NCI-H1048 (cell line): ENCODE measurements at places on chromosomes 16 and 17.

DNA sequence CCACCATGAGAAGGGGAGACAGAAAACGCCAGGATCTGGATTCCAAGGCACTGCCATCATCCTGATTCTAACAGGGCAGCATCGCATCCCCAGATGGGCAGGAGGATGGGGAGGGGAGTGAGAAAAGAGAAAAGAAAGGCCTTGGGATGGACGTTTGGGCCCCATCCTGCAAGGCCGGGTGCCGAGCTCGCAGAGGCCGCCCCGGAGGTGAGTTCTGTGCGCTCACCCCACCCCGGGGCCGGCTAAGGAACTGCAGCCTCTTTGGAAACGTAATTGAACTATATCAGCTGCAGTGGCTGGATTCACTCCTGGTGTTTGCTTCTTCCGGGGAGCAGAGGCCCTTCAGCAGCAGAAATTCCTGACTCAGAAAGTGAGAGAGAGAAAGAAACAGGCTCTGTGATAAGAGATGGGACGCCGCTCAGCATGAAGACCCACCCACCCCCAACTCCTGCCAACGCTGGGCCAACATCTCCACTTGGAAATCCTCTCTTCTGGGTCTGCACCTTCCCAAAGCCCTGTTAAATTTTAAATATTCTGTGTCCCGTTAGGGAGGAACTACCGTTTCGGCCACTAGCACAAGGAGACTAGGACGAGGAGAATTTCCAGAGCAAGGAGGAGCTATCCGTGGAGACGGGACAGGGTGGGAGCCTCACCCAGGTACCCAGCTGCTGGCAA, 8.5 kb upstream of the SSTR2 start:
- DNase-seq, result no peak

DNA sequence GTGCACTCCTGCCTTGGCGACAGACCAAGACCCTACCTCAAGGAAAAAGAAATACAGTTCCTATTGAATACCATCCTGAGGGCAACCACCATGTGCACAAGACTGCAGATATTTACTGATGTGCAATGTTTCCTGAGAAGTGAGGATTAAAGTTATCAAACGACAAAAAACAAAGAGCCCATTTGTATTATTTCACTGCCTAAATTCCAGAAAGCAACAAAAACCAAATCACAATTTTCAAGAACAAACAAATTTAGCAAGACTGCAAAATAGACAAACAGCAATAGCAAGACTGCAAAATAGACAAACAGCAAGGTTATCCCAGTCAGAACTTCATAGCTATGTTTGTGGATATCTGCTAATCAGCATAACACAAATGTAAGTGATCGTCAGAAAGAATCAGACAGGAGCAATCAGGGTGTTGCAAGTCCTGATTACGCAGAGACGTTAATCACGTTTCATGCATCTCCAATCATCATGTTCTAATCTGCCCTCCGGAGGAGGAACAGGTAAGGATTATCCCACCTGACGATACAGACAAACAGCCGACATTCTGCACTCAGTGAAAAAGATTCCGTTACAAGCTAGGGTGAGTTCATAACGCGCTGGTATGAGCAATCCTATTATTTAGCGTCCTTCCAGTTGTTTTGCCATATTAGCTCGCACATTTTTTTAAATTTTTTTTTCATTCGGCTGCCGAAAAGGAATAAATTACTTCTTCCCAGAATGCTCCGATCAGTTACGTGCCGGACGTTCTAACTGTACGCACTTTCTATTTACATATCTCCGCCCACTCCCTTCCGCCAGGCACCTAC, 2.9 kb downstream of the TMEM107 start:
- peak; percentile 87 for DNase-seq

DNA sequence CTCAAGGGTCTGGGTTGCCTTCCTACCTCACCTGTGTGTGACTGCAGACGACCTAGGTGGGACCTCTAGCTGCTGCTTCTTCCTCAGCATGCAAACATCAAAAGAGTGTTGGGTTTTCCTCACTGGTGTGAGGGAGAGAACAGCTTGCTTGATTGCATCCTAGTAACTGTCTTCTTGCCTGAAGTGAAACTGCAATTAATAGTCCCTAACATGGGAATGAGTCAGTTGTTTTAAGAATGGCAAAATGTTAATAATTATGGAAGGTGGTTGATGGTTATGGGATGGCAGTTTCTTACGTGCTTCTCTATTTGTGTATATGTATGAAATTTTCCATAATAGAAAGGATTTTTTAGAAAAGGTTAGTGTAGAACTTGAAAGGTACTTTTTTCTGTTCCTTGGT, 5.9 kb downstream of the POLR2C start:
- DNase-seq, result no peak

- DNase-seq, result no peak
Observed at GRCh38 chr17:28982131-28982793, 23.6 kb downstream of the SEZ6 start.

DNA sequence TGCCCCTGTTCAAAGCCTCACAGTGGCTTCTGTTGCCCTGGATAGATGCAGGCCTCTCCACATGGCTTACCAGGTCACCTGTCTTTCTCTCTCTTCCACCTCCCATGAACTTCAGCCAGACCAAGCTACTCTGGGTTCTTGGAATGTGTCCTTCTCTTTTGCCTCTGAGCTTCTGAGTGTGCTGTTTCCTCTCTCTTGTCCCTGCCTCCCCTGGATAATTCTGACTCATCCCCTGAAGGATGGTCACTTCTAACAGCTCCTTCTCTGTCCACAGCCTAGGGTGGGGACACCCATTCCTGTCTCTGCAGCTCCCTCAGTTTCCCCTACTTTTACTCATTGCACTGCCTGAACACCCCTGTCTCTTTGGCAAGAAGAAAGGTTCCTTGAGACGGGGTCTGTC, 2.9 kb downstream of the GUCY2D start:
- no peak for DNase-seq

- no peak for DNase-seq
Observed at GRCh38 chr16:11007714-11008280, 63.4 kb downstream of the CLEC16A start.

DNA sequence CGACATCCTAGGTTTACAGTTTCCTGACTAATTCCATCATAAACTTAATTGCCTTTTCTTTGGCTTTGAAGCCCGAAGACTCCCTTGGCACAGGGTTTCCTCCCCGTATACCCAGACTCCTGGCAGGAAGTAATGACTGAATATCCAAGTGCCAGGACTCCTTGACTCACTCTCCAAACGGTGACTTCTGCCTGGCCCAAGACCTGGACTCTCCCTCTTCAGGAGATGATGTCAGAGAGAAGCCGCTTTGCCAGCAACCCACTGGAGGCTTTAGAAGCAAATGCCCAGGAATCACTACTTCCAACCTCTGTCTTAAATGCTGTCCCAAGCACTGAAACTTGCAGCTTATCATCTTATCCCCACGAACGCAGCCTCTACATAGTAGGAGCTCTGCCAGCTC, 146.5 kb downstream of the RGS9 start:
- DNase-seq, result no peak
